Activated naive CD4-positive, alpha-beta T cell treated with anti-CD3 and anti-CD28 coated beads for 36 hours (primary cell): ENCODE measurements at places on chromosomes 11 and 22.

- no peak for DNase-seq
Observed at GRCh38 chr11:13944911-13945425, 17.6 kb upstream of the SPON1 start.

- DNase-seq = no peak
Observed at GRCh38 chr11:18081551-18081950, 24.3 kb downstream of the SAAL1 start.

DNA sequence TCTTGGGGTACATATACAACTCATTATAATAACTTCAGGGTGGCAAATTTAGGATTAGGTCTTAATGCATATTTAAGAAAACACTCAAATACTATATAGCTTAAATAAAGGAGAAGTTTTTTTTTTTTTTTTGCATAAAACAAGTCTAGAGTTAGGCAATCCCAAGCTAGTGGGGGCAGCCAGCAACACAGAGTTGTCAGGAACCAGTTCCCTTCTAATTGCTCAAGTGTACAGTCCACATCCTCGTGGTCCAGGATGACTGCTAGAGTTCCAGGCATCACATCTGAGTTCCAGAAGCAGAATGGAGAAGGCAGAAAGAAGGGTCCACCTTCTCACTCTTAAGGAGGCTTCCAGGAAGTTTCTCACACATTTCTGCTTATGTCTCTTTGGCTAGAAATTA, 261.9 kb upstream of the PLET1 start:
- DNase-seq = no peak

GRCh38 chr11:19715373-19715772, 2.7 kb downstream of the NAV2 start:
- DNase-seq = no peak

DNA sequence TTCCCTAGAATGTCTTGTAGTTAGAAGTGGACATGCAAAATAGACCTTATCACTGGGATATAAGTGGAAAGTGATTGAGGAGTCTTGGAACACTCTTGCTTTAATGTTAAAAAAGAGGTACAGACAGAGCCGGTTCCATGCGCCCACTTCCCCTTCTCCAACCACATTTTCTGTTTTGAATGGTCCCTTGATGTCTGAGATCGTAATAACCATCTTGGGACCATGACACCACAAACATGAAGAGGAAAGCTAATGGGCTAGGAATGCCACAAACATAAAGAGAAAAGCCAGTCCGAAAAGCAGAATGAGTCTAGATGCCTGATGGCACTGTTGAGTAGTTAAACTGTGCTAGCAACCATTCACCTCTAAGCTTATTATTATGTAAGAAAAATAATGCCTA, 54.8 kb upstream of the SPON1 start:
- no peak for DNase-seq

GRCh38 chr11:77127920-77128691, at the start of gene MYO7A:
Gene MYO7A, plus strand, starts transcription at chr11:77128246. Its CDS starts 2,389 bp downstream, at chr11:77130635.
- no peak for DNase-seq

DNA sequence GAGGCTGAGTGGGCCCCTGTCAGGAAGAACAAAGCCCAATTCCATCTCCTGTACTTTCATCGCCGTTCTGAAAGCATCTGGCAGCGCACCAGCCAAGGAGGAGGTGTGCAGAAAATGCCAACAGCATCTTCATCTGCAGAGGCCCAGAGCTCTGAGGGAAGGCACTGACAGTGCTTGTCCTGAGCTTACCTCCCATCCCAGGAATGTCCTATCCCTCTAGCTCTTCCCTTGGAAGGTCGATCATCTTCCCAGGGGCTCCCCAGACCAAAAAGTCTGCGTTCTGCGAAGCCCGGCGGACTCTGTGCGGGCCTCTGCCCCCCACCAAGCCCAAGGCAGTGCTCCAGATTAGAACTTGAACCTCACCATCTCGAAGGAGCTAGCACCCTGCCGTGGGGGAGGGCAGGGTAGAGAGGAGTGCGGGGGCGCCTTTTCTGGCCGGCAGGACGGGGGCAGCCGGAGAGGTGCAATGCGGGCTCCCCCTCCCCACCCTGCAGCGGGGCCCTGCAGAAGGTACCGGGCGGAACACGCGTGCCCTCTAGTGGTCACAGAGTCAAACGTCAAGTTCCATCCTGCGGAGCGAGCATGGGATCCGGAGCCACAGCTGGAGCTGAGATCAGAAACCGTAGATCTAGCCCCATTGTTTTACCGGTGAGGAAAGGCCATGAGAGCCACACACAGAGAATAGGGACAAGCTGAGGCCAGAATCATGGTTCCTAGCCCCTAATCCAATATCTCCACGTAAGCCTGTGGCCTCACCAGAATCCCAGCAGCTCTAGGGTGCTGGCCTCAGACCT, 5.0 kb downstream of the SCN2B start:
- peak; percentile 84 for DNase-seq

- no peak for DNase-seq
Observed at GRCh38 chr11:125376856-125377255, 119.2 kb downstream of the FEZ1 start.

- no peak for DNase-seq
Observed at GRCh38 chr11:66912361-66912760, 45.8 kb downstream of the PC start.

DNA sequence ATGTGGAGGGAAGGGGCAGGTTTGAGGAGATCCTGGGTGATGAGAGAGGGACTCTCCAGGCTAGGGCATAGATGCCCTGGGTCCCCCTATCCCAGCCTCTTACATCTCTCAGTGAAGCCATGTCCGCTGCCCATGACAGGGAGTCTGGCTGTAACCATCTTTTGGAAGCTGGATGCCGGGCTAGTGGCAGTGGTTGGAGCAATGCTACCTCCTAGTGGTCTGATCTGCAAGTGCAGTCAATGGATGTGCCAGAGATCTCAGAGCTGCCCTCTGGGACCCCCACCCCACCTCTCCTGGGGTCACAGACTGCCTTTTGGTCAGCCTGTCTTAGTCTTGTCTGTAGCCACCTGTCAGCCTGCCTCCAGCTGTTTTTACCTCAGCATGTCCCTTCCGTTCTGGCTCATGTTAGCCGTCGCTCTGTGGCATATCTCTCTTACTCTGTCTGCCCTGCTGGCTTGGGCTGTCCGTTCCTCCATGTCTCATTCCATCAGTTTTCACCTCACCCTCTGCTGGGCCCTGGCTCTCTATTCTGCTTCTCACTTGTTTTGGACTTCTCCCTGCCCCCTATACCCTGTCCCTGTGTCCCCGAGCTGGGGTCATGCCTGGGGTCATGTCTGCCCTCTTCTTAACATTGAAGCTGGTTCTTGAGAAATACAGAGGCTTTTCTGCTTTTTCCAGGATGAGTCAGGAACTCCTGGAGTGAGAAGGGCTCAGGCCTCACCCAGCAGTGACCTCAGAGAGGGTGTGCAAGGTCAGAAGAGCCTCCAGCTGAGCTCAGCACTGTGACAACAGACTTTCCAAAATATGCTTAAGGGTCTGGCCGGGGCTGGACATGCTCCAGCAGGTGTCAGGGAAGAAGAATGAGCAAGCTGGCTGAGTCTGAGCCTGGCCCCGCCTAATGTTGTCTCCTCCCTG, 52.0 kb upstream of the THY1 start:
- DNase-seq = peak; percentile 79

- DNase-seq = no peak
Observed at GRCh38 chr11:44457862-44458261, 107.6 kb upstream of the CD82 start.

DNA sequence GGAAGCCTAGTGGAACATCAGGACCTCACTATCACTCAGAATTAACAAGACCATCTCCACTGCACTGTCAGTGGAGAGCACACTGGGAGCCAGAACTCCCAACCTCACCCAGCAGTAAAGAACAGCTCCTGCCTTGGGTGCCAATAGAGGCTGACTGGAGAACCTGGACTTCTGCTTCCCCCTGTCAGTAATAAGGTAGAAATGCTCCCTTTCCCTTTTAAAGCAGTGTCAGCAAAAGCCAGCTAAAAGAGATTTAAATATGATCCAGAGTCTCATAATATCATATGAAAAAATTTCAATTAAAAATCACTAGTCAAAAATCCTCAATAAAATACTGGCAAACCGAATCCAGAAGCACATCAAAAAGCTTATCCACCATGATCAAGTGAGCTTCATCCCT, 82.8 kb downstream of the SPATA19 start:
- no peak for DNase-seq

- DNase-seq = no peak
Observed at GRCh38 chr22:32859743-32860142, 58.2 kb downstream of the TIMP3 start.

- DNase-seq = no peak
Observed at GRCh38 chr11:94500181-94500580, 6.4 kb downstream of the ANKRD49 start.

DNA sequence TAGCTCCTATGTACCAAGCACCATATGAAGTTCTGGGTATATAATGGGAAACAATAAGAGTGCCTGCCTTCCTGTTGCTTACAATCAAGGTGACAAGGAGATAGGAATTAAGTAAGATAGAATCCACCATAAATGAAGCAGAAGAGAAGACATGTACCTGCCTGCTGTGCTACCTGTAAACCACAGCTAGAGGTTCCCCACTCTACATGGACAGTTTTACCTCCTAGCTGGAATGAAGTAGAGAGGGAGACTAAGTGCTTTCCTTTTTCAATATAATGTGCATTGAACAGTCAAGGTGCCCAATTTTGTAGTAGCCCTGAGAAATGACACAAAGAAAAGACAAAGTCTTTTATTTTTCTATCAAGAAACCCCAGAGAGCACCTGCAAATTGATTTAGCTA, 984.6 kb downstream of the DLG2 start:
- no peak for DNase-seq

GRCh38 chr22:50189184-50189848, 3.6 kb downstream of the TRABD start:
- no peak for DNase-seq

GRCh38 chr11:88164320-88164719, 10.9 kb downstream of the RAB38 start:
- DNase-seq = no peak

GRCh38 chr22:46638601-46639431, 18.6 kb downstream of the GRAMD4 start:
- no peak for DNase-seq

GRCh38 chr11:66100272-66101065, 30.4 kb downstream of the PACS1 start:
- DNase-seq = peak; percentile 80

- DNase-seq = peak; percentile 77
Observed at GRCh38 chr11:121494355-121495099, 41.8 kb upstream of the SORL1-AS1 start.

- DNase-seq = no peak
Observed at GRCh38 chr11:6864438-6864837, 1.6 kb downstream of the OR10A2 start.

DNA sequence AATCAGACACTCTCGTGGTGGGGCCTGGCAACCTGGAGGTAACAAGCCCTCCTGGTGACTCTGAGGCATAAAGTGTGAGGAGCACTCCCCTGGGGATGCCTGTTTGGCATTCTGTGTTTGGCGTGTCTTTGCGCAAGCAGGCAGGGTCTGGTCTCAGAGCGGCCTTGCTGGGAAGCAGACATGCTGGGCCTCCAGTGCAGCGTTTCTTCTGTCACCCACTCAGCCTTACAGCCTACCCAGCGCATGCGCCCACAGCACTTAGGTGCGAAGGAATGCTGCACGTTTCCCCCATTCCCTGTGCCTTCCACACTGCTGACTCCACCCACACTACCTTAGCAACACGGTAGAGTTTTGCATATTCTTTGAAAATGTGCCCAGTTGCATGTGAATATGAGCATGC, 7.4 kb upstream of the CXCR5 start:
- DNase-seq = peak; percentile 43

- no peak for DNase-seq
Observed at GRCh38 chr11:112656772-112657428, 304.3 kb upstream of the NCAM1 start.

DNA sequence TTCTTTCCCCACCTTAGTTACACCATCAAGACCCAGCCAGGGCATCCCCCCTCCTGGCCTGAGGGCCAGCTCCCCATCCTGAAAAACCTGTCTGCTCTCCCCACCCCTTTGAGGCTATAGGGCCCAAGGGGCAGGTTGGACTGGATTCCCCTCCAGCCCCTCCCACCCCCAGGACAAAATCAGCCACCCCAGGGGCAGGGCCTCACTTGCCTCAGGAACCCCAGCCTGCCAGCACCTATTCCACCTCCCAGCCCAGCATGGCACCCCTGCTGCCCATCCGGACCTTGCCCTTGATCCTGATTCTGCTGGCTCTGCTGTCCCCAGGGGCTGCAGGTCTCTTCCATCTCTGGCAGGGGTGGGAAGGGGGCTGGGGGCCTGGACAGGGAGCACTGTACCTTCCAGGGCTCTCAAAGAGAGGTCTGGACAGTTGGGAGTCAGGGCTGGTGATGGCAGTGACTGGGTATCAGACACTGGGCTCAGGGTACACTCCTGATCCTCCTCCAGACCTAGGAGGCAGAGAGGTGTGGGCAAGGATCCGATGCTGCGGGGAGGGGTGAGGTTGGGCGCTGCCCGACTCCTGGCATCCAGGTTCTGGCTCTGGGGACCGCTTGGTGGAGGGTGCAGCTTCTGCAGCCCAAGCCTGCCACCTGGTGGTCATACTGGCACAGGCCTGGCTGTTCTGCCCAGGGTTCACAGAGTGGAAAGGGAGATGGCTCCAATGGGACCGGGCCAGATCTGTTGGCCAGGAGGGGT, at the start of gene UPK2:
TSS of gene UPK2 (plus strand) at position 205 of the 753 bp plus-strand sequence. CDS start at position 258, 53 bp downstream.
- peak; percentile 95 for DNase-seq

- DNase-seq = no peak
Observed at GRCh38 chr11:34926831-34927132, 10.4 kb downstream of the PDHX start.

GRCh38 chr11:64516226-64516625, 74.8 kb upstream of the SLC22A12 start:
- DNase-seq = peak; percentile 20

GRCh38 chr11:13446444-13446843, 16.6 kb downstream of the BTBD10 start:
- DNase-seq = no peak

DNA sequence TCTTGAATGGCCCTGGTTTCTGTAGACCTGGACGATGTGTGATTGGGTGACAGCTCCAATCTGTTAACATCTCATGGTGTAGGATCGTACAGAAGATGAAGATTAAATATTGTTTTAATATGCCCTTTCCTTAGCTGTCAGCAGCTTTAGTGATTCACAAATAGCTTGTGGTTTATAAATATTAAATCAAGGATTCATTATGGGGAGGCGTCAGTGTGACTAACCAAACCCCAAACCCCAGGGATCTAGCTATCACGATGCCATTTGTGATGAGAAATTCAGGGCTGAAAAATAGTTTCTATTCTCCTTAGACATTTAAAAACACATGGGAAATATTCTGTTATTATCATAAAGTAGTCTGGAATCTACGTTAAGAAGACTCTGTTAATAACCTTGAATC, 73.4 kb downstream of the NCAM1 start:
- DNase-seq = no peak

GRCh38 chr22:22954656-22955055, 67.0 kb downstream of the IGLL5 start:
- DNase-seq = peak; percentile 74

- no peak for DNase-seq
Observed at GRCh38 chr11:122189229-122189628, 73.2 kb upstream of the BLID start.
